NCI-H2227 treated with DMSO at 0.1 percent for 48 hours (cell line): ENCODE measurements at places on chromosomes 5 and 9.

- DNase-seq = no peak
These were observed 47.1 kb upstream of the EBF1 start for GRCh38 chr5:159146839-159147238.

- DNase-seq = no peak
These were observed 93.9 kb downstream of the GCNT1 start for GRCh38 chr9:76552751-76553455.

- DNase-seq = no peak
These were observed 60.3 kb downstream of the SNX30 start for GRCh38 chr9:112810696-112811490.

- DNase-seq = no peak
These were observed 32.9 kb downstream of the MAP3K1 start for GRCh38 chr5:56848206-56848605.

- no peak for DNase-seq
These were observed 11.9 kb downstream of the AGTPBP1 start for GRCh38 chr9:85729882-85730281.

GRCh38 chr5:15604986-15605385 is 105.0 kb downstream of the FBXL7 start:
- no peak for DNase-seq

- no peak for DNase-seq
These were observed 109.5 kb upstream of the DPYSL3 start for GRCh38 chr5:147619281-147619878.

DNA sequence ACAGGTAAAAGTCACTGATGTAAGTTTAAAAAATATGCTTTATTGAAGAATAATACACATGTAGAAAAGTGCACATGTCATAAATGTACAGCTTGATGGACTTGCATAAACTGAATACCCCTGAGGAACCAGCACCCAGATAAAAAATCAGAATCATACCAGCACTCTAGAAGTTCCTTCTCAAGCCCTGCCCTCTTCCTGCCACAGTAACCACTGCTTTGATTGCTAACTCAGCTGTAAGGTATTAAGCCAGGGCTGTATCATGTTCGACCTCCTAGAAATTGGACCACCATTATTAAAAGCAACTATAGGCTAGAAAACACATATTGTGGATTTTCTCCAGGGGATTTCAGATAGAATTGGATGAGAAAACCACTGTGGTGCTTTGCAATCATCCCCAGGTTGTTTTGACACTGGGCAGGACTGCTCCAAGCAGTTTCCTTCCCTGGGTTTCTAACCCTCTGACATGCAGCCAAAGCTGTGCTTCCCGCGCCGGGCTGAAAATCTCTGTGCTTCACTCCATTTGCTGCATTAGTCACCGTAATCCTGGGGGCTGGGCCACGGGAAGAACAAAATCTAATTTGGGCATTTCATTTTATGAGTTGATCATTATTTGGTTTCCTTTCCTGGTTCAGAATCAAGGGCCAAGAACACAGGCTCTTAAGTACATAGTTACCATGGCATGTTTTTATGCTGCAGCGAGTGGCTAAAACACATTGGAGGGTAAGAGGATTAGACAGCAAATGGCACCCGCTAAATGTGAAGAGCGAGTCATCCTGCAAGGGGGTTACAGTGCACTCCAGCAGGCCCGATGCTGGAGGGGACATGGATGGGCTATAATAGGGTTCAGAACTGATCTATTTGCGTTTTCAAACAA is 139.4 kb upstream of the IL12B start:
- no peak for DNase-seq

DNA sequence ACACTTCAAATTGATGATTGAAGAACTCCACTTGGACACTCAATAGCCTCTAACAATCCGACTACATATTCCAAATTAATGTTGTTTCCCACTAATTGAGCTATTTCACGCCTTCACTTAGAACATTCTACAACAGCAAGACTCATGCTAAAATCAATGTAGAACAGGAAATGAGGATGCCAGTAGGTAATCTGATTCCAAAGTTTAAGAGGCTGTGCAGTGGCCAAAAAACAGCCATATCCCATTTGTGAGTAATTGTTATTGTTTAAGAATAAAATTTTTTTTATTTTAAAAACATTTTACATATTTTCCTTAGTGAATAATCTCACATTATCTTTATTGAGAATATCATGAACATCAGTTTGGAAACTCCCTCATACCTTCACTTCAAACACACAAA is 35.7 kb upstream of the GHR start:
- DNase-seq = no peak

- no peak for DNase-seq
These were observed 704 bp downstream of the CCDC112 start for GRCh38 chr5:115295777-115296123.

DNA sequence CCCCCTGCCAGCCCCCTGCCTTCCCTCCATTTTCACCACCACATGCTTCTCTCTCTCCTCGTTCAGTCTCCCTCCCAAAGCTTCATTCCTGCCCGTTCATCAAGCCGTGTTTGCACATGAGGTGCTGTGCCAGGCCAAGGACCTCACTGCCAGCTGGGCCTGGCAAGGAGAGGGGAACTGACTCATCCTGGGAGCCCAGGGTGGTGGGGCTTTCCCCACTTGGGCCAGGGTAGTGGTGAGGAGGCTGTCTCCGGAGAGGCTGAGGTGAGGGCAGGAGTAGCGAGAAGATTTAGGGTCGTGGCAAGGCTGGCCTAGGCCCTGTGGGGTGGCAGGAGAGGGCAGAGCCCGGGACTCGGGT is 30.4 kb upstream of the NOTCH1 start:
- DNase-seq = no peak

DNA sequence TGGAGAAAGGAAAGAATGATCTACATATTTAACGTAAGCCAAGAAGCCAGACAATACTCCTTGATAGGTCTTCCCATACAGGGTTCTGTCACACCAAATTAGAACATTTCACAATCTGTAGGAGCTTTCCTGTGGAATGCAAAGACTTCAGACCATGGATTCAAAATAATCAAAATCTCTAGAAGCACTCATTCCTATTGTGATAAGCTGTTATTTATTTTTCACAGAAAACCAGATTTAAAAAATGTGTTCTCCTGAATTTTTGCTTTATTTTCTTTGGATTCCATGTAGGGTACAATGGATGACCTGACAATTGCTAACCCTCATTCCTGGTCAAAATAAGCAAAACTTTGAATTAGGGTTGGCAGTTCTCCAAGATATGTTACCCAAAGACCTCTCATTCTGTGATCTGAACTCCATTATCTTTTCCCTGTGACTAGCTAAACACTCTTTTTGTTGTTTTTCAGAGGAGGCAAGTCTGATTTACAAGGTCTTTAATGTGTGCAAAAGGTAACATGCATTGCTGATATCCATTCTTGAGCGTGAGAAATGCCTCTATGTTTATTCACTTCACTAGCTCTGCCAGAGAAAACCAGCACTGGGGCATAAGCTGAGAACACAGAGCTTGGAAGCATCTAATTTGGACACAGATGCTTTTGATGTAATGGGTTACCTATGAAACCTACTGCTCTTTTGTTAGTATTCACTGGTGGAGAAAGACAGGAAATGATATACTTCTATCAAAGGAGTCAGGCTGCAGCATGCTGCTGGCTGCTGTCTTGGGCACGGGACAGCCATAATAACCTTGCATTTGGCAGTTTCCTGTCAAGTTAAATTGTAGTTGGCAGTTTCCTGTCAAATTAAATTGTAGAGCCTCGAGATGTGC is 31.4 kb downstream of the ACTBL2 start:
- no peak for DNase-seq

GRCh38 chr9:104456831-104457230 is 47.2 kb upstream of the OR13F1 start:
- DNase-seq = no peak

- no peak for DNase-seq
These were observed 88.7 kb downstream of the DAP start for GRCh38 chr5:10672146-10673016.

GRCh38 chr9:138048184-138048583 is 170.6 kb downstream of the CACNA1B start:
- DNase-seq = no peak

DNA sequence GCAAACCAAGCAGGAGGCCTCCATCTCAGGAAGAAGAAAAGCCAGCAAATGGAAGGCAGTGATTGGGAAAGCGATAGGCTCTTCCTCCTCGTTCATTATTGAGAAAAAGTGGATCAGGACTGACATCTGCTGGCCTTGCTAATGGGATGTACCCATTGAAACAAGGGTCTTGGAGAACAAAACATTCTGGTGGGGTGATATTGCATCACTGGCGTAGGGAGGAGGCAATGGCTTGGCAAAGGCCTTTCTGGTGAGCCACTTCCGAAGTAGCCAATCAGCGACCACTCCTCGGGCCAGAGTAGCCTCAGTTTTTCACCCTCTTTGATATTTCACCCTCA is 86.7 kb upstream of the NFIB start:
- DNase-seq = no peak

- no peak for DNase-seq
These were observed 181.4 kb downstream of the FGF18 start for GRCh38 chr5:171600741-171601265.

DNA sequence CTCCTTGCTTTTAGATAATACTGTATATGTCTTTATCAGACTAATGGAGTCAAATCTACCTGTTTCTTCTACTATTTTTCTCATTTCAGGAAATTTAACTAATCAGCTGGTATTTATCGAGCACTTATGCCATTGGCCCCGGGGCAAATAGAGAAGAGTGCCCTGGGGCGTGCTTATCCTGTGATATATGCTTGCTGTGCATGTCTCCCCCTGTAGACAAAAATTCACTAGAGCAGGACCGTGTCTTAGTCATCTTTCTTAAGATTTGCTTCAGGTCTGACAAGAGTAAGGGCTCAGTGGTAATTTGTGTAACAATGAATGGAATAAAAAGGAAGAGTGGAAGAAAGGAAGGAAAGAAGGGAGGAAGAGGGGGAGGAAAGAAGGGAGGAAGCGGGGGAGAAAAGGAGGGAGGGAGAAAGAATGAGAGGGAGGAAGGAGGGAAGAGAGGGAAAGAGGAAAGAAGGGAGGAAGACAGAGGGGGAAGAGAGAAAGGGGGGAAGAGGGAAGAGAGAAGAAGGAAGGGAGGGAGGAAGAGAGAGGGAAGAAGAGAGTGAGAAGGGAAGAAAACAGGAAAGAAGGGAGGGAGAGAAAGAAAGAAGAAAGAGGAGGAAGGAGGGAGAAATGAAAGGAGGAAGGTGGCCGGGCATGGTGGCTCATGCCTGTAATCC is 295.7 kb upstream of the PANK3 start:
- DNase-seq = no peak

DNA sequence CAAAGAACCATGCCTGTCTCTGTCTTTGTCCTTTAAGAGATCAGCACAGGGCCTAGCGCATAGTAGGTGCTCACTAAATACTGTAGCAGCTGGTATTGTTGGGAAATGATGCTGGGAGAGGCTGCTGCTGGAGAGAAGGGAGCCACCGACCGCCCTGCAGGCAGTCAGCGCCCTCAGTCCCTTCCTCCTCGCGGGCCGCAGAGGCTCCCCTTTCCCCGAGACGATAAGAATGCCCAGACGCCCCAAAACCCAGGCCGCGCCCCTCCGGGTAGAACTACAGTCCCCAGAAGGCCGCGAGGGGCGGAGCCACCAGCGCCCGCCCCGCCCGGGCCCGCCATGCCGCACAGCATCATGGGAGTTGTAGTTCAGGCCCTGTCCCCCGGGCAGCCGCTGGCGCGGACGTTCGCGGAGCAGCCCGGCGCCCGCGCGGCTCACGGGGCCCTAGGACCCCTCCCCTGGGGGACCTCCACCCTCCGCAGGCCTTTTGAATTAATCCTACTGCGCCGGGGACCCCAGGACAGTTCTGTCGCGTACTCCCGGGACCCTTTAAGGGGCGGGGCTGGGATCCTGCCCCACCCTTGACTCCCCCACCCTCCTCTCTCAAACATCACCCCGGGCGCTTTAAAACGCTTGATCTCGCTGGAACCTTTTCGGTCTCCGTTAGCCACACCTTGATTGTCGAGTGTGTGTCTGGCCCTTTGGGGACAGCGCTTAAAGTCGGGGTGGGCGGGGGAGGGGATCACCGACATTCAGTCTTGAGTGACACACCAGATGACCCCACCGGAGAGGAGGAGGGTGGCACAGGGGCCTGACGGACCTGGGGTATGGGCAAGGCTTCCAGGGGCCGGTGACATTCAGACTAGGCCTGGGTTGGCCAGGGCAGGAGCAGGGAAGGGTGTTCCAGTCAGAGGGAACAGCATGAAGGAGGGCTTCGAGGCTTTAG is 24.8 kb upstream of the IER5L start:
- peak; percentile 44 for DNase-seq

DNA sequence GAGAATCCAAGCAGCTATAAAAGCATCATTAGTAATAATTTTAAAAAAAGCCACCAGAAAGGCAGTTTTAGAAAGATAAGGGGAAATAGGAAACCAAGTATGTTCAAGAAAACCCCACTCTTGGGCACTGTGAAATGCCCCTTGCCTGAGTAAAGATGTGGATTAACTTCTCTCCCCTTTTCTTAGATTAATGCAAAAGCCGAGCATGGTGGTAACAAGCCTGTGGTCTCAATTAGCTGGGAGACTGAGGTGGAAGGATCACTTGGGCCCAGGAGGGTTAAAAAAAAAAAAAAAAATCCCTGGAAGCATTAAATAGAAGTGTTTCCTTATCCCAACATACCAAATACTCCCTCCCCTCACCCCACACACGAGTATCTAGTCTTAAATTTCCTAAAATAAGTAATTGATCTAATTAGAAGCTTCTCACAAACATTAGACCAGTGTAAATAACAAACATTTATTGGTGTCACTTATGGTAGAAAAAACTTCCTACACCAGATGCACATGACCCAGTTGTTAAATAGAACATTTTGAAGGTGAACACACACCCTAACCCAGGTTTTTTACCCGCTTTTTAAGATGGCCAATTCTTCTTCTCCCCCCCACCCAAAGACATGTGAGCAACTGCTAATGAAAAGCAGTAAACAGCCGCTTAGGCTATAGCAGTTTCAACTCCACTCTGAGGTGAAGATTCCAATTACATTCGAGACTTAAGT is 5.2 kb downstream of the HSPA5 start:
- DNase-seq = no peak

- no peak for DNase-seq
These were observed 228.6 kb downstream of the SLF1 start for GRCh38 chr5:94847019-94847418.

DNA sequence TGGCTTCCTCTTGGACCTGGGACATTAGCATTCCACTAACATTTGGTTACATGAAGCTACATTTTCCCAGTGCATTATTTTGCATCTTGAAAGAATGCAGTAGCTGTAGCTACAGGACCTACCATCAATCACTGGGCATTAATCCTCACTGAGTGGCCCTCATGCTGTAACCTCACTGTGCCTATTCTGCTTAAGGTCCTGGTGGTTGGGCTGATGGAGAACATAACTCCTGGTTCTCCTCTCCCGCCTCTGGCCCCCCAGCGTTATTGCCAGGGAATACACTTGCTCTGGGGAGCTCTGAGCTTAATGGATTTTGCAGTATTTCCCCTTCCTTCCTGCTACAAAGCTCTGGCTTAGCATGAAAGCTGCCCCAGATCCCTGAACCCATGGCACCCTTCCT is 111.5 kb upstream of the EQTN start:
- DNase-seq = no peak

GRCh38 chr5:176180339-176180738 is 57.9 kb upstream of the SIMC1 start:
- DNase-seq = no peak

DNA sequence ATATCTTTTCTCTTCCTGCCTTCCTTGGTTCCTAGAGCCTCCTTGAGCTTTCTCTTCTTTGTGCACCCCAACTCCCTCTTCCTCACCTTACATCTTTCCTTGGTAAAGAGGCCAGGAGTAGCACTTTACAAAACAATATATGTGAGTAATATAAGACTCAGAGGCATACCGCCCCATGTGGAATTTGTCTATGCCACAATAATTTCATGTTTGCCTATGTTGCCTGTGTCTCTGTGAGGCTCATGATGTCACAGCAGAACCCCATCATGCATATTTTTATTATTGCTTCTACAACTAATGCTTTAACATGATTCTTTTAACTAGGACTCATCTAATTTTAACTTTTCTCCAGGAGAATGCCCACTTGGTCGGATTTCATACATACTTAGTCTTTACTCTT is 15.0 kb upstream of the LVRN start:
- DNase-seq = no peak
